ENCODE measurements at places on chromosomes 13 and 19. TPM values are rescaled to one million over a fixed set of nuclear protein-coding genes. Genes with fewer than 3 reads are reported as not detected.

The CALR3 gene
- total RNA-seq = not detected

- DNase-seq = peak; percentile 49
Observed at GRCh38 chr13:30421093-30422053, 920 bp upstream of the UBE2L5 start.

GRCh38 chr13:103236213-103236612, 170.0 kb upstream of the SLC10A2 start:
- DNase-seq = no peak

The TIMM50 gene
- total RNA-seq = 103 TPM

DNA sequence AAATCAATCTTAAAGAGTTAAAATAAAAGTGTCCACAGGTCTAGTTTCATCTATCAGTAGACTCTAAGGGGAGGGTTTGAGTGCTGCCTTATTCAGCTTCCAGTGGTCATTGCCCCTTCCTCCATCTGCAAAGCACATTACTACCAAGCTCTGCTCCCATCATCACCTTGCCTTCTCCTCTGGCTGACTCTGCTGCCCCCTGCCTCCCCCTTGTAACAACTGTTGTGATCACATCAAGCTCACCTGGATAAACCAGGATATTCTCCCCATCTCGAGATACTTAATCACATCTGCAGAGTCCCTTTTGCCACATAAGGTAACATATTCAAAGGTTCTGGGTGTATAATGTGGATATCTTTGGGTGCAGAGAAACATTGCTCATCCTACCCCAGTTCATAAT, 43.3 kb upstream of the GPC6 start:
- DNase-seq = no peak

DNA sequence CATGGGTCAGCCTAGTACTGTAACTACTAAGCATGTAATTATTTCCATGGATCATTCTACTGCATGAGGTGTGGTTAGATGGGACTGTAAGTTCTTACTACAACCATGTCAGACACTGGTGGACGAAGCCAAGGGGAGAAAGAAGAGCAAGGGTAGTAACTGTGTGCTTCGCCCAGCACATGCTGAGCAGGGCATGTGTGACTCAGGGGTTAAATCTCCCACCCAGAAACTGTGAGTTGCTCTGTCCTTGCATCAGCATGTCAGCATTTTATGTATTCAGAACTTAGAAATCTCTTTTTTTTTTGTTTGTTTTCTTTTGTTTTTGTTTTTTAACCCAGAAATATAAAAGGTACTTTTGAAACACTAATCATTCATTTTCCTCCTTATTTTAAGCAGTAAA, 436.6 kb upstream of the KLF12 start:
- DNase-seq = no peak

DNA sequence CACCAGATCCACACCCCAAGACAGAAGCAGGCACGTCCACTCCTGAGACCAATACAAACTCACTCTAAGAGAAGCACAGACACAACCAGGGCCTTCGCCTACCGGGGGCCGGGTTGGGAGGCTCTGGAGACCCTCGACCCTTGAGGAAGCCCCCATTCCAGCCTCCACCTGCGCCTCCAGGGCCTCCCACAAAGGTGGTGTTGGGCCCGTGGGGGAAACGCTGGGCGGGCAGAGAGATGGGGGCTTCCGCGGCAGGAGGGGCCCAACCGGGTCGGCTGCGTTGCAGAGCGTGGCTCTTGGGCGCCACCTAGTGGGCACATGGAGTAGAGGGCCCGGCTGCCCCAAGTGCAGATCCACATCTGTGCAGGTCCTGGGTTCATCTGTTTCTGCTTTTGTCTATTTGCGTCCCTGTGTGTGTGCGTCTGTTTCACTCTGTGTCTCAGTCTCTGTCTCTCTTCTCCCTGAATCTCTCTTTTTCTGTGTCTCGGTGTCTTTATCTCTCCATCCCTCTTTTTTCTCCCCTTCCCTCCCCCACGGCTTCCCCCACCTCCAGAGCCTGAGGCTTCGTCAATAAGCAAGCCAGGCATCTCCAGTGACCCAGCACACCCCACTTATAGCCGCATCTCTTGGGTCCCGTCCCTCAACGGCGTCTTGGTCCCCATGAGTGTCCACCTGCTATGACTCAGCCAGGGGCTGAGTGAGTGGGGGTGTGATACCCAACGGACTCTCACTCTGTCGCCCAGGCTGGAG, 10.5 kb upstream of the TINCR start:
- DNase-seq = peak; percentile 73

DNA sequence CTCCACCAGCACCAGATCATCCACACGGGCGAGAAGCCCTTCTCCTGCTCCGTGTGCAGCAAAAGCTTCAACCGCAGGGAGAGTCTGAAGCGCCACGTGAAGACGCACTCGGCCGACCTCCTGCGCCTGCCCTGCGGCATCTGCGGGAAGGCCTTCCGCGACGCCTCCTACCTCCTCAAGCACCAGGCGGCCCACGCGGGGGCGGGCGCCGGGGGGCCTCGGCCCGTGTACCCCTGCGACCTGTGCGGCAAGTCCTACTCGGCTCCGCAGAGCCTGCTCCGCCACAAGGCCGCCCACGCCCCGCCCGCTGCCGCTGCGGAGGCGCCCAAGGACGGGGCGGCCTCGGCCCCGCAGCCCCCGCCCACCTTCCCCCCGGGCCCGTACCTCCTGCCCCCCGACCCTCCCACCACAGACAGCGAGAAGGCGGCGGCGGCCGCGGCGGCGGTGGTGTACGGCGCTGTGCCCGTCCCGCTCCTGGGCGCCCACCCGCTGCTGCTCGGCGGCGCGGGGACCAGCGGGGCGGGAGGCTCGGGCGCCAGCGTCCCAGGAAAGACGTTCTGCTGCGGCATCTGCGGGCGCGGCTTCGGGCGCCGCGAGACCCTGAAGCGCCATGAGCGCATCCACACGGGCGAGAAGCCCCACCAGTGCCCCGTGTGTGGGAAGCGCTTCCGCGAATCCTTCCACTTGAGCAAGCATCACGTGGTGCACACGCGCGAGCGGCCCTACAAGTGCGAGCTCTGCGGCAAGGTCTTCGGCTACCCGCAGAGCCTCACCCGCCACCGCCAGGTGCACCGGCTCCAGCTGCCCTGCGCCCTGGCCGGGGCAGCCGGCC, 9.4 kb downstream of the ZNF784 start:
- DNase-seq = no peak

DNA sequence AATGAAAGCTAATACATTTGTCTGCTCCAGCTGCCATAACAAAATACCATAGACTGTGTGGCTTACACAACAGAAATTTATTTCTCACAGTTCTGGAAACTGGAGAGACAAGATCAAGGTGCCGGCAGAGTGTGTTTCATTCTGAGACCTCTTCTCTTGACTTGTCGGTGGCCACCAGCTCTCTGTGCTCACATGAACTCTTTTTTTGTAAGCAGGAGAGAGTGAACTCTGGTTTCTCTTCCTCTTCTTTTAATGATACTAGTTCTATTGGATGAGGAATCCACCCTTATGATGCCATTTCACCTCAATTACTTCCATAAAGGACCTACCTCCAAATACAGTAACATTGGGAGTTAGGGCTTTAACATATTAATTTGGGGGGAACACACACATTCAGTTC, 11.7 kb downstream of the KCTD12 start:
- DNase-seq = no peak

DNA sequence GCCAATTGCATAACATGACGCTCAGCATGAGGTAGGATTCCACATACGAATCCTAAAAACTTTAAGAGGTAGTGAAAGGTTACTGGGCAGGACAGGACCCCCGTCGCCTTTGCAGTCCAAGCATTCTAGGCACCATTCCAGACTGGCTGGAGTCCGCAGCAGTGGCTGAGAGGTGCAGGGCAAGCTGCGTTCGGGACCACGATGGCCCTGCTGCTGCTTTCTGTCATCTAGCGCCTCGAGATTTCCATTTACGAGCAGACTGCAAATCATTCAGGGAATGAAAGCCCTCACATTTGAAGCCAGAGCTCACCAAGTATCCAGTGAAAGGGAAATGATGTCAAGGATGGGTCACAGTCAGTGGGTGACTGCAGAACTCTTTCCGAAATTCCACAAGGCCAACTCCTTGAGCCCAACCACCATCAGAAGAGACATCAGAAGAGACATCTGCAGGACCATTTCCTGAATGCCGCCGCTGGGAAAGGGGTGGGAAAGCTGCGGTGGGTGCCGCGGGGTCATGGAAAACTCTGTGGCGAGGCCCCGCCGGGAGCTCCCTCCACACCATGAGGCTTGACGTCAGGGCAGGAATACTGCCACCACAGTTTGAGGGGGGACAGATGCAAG, 88.3 kb downstream of the COL4A1 start:
- no peak for DNase-seq

DNA sequence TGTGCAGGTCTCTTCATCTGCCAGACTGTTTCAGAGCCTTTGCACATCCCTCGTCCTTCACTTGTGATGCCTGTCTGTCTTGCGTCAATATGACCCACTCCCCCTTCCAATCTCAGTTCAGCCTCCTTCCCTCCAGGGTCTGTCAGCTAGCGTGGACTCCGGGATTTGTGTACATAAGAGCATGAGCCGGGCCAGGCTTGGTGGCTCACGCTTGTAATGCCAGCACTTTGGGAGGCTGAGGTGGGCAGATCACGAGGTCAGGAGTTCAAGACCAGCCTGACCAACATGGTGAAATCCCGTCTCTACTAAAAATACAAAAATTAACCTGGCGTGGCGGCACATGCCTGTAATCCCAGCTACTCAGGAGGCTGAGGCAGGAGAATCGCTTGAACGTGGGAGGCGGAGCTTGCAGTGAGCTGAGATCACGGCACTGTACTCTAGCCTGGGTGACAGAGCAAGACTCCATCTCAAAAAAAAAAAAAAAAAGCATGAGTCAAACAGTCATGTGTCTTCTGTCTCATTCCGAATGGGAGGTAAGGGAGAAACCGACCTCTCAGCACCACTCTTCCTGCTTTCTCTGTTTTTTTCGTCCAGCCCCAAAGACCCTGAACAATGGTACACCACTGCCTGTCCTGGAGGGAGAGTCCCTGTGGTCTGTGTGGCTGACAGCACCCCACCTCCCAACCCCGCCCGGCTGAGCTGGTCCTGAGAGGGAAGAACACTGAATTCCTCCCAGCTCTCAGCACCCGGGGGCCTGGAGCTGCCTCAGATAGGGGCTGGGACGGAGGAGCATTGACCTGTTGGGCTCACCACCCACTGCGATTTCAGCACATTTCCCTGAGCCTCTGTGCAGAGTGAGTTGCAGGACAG, 2.4 kb upstream of the SIGLEC9 start:
- DNase-seq = no peak

DNA sequence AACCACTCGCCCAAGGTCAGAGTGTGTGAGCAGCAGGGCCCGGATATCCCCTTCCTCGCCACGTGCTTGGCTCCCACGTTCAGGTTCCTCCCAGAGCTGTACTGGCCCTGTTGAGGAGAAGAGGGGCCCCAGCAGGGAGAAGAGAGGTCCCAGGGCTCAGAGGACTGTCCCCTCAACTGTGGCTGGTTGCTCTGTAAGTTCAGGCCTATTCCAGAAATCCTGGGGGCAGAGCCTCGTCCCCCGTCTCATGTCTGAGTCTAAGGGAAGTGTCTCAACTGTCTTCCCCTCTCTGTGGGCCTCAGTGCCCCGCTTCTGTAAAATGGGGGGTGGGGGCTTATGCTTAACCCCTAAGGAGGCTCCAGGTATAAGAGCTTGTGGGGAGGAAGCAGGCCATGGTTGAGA, 3.9 kb downstream of the PPP5C start:
- DNase-seq = peak; percentile 64

DNA sequence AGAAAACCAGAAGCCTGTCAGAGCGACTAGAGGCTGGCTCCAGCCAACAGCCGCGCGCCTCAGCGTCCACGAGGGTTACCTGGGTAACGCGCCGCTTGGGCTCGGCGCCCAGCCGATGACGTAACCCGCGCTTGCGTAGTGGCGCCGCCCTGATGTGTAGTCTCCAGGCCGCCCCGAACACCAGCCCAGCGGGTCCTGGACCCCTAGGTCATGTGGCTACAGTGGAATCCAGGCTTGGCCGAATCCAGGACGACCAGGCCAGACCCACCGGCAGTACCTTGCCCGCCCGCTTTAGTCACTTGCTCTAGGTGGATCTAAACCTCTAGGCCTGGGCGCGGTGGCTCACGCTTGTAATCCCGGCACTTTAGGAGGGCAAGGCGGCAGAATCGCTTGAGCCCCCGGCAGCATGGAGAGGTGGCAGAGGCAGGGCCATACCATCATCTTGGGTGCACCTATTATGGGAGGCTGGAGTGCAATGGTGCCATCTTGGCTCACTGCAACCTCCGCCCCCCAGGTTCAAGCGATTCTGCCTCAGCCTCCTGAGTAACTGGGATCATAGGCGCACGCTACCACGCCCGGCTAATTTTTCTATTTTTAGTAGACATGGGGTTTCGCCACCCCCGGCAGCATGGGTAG, 7.2 kb upstream of the ZNF606 start:
- DNase-seq = peak; percentile 68

DNA sequence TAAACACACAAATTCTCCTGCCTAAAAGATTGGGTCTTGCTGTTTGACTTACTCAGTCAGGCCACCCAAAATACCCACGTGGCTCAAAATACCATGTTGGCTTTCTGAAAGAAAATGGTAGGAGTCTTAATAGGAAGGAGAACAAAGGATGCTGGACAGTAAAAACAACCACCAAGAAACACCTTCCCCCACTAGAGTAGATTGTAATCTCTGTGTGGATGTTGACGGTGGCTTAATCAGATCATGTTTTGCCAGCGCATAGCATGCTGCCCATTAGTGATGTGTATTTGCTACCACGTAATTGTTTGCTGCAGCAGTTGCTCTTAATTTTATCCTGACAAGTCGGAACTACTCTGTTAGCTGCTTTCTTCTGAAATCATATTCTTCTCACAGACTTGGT, 1229.3 kb upstream of the SLC10A2 start:
- DNase-seq = no peak

The LGALS4 gene
- not detected for total RNA-seq

- DNase-seq = peak; percentile 77
Observed at GRCh38 chr13:30145709-30146367, 161.5 kb downstream of the KATNAL1 start.

The CLDND2 gene
- 0.72 TPM for total RNA-seq

GRCh38 chr19:19434483-19435045, 29.1 kb downstream of the GATAD2A start:
- no peak for DNase-seq

The RASGRP4 gene
- total RNA-seq = 0.30 TPM

The B3GNT3 gene
- 0.17 TPM for total RNA-seq

DNA sequence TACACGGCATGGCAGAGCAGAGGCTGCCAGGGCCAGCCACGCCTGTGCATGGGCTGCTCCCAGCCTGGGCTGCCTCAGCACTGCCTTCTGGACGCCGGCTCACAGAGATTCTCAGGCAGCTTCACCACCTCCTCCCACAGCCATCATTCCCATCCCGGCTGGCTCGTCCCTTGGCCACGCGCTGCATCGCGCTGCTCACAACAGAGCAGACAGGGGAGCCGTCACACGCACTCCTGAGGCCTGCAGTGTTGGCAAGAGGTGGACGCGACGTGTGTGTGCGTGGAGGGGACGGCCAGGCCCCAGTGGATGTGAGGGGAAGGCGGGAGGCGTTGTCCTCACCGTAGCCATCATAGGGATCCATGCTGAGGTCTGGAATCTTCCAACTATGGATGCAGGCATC, 7.6 kb upstream of the PRKD2 start:
- no peak for DNase-seq

The RFPL4A gene
- not detected for total RNA-seq

The RNF6 gene
- total RNA-seq = 39.4 TPM

The KCNRG gene
- not detected for total RNA-seq

The CFAP97D2 gene
- 0.17 TPM for total RNA-seq

- no peak for DNase-seq
Observed at GRCh38 chr13:103539265-103539664, 473.0 kb upstream of the SLC10A2 start.

Data from activated naive CD4-positive, alpha-beta T cell treated with anti-CD3 and anti-CD28 coated beads for 36 hours (primary cell).